ENCODE measurements at places on chromosomes 16 and 17.

DNA sequence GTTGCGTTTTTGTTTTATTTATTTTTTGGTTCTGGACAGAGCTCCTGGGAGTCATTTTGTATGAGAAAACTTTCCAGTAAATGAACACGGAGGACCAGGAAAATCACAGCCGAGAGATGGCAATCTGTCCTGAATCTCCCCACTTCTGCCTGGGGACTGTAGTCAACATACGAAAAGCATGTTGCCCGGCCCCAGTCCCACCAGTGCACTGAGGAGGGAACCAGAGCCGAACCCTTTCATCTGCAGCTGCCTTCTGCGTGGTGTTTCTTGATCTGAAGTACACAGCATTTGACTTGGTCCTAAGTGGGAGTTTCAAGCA is 18.9 kb downstream of the SNX11 start:
- no peak for DNase-seq

DNA sequence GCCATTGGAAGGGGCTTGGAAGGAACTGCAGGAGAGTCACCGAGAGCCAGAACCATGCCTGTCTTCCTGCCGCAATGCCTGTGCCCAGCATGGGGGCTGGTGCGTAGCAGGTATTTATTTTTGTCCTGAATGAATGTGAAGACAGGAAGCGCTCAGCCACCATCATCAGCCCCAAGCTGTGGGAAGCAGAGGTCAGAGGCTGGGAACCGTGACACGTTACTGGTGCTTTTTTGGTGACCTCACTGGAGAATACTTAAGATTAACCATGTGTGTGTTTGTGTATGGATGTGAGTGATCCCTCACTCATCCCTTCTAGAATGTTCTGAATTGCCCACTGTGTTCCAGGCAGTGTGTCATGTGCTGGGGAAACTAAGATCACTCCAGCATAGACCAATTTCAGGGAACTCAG is 343.8 kb downstream of the SNX29 start:
- DNase-seq: no peak

DNA sequence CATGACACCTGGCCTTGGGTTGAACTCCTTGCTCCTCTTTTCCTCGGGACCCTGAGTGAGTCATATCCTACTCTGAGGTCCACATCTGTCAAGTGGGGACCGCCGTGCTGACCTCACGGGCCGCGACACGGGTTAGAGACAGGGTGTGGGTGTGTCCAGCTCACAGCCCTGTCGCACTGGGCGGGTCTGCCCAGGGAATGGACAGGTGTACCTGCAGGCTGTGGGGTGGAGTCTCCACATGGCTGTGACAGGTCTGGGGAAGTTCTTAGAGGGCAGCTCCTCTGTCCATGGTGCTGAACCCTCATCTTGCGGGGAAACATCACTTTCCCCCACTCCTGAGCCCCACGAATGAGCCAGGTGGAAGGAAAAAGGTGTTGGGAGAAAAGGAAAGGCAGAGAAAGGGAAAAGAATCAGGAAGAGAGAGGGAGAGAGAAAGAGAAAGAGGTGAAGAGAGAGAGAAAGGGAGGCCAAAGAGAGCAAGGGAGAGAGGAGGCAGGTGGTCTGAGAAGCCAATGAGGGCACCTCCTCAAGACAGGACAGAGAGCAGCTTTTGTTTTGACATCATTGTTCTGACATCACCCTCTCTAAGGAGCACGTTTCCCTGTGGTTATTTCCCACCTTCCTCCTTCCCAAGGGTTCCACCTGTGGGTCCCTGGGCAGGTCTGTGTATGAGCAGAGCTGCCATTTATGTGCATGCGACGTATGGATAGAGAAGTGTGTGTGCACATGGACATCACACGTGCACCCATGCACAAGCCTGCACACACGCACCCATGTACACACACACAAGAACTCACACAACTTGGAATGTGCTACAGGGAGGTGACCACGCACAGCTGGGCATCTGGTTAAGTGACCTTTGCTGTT is 32.6 kb upstream of the CBFA2T3 start:
- no peak for DNase-seq

- DNase-seq: no peak
These were observed 229.5 kb downstream of the FTO start for GRCh38 chr16:53933407-53933806.

- no peak for DNase-seq
These were observed 259.9 kb upstream of the IRX3 start for GRCh38 chr16:54546521-54546920.

DNA sequence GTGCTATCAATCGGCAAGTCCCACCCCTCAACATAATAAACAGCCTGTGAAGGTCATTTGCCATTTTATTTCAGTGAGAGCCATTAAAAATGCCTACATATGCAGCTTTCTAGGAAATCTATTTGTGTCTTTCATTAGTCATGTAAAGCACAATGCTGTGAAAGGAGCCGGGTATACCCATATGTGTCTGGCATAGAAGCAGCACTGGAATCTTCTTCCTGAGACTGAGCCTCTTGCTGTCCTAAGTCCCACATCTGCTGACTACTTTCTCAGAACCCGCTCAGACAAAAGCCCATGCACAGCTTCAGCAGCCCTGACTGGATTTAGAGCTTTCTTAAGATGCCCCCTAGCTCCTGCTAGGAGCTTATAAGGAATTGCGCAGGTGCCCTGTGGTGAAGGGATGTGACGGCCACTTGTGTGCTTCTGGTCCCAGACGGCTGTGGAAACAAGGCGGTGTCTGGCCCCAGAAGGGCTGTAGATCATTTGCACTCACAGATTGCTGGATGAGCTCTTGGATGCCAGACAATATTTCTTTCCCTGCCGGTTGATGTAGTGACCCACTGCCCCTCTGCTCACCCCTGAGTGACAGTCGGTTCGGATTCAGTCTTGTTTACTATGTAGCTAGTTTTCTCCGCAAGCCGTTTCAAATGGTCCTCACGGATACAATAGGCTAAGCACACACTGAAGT is 172.2 kb downstream of the ANKFN1 start:
- no peak for DNase-seq

GRCh38 chr17:71548540-71549190 is 572.2 kb upstream of the SOX9 start:
- DNase-seq: no peak

- no peak for DNase-seq
These were observed 3.9 kb downstream of the TIMM22 start for GRCh38 chr17:1000597-1001461.

- no peak for DNase-seq
These were observed 79.8 kb downstream of the BCAS3 start for GRCh38 chr17:60757437-60757836.

- DNase-seq: no peak
These were observed 161.3 kb upstream of the GSE1 start for GRCh38 chr16:85451641-85452363.

GRCh38 chr16:7650431-7650830 is 317.8 kb downstream of the RBFOX1 start:
- DNase-seq: no peak

DNA sequence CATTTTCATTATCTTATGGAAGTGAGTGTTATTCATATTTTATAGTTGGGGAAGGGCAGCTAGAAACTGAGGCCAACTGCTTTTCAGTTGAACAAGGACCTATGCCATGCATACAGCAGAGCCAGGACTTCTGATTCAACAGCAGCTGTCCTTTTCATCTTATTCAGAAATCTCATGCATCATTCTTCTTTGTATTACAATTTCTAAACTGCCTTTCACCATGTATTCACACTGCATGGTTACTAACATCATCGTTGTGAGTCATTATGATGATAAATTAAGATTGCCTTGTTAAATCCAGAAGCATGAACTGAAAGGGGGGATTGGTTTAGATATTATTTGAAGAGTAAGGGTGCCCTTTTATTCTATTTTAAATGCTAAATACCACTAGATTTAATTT is 1470.1 kb upstream of the GOT2 start:
- DNase-seq: no peak

DNA sequence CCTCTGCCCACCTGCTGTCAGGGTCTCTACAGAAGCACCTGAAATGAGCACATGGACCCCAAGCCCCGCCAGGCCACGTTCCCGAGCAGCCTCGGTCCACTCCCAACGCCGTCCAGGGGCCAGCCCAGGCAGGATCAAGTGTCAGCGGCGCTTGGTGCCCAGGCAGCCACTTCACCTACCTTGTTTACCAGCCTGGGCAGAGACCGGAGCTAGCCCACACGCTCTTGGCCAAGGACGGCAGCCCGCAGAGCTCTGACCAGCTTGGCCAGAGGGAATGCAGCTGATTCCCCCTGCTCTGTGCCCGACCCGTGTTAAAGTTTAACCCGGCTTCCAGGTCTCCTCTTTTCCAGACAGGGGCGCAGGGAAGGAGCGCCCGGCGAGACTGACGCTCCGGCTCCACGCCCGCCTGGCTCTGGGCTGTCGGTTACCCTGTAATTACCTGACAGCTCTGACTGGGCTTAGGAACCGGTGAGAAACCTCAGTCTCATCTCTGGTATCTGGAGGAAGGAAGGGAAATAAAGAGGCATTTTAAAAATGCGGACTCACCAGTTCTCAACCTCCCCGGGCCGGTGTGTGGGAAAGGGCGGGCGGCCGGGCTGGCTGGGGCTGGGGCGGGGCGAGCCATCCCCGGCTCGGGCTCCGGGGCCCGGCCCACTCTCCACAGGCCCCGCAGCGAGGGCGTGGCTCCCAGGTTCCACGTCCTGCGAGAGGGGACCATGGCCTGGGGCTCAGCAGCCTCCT is 4.6 kb downstream of the KIFC3 start:
- DNase-seq: no peak

GRCh38 chr16:89316701-89317100 is 99.2 kb downstream of the ZNF778 start:
- DNase-seq: no peak

DNA sequence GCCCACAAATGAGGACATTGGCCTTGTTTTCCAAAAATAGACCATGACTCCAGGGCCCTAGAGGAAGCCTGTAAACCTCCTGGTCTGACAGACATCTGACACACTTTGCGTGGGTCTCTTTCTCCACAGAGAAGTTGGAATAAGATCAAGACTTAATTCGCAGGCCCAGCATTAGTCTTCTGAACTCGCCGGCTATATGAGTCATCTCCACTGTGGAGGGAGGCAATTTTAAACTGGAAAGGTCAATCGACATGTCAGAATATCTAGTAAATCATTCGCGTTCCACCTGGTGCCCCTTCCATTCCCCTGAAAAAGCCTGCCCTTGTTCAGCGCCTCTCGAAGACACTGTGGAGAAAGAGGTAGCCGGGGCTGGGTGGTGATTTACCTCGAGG is 140.1 kb downstream of the CLEC16A start:
- DNase-seq: no peak

Measured in activated T-helper 1 cell treated with Interleukin-2 at 50 U/mL for 16 hours (primary cell).